Mucosa of gallbladder (tissue), 1 donor: ENCODE measurements at places on chromosomes 7 and 10. TPM values are rescaled to one million over a fixed set of nuclear protein-coding genes. Genes with fewer than 3 reads are reported as not detected.
A peak's percentile ranks its signal among the peaks of the same experiment; 100 is the strongest.

DNA sequence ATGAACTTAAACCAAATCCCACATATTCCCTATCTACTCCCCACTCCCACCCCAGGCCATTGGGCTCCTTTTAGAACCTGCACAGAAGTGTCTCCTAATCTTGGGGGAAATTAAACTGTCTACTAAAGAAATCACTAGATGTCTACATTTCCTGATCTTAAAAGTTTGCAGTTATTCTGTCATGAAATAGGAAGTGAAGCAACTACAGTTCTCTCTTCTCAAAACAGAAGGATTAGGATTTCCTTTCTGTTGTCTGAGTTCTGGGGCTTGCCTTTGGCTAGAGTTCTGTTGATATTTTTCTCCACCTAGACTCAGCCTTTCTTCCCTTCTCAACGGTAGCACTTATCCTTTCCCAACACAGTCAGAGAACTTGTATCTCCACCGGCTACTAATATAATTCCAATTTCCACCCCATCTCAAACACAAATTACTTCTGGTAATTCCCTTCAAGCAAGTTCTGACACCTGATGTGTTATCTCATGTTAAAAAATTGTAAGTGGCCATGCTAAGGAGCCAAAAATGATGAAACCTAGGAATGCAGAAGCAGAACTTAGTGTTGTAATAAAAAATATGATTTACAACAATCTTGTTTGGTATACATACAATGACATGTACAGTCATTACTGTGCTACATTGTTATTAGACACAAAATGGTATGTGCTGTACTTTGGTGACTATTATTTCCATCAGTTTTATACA is 12.1 kb downstream of the OR9A4 start:
- DNase-seq, result no peak

GRCh38 chr7:112515989-112516388 is 35.2 kb downstream of the LSMEM1 start:
- DNase-seq, result no peak

The PRSS2 gene
- 94.5 TPM for total RNA-seq

DNA sequence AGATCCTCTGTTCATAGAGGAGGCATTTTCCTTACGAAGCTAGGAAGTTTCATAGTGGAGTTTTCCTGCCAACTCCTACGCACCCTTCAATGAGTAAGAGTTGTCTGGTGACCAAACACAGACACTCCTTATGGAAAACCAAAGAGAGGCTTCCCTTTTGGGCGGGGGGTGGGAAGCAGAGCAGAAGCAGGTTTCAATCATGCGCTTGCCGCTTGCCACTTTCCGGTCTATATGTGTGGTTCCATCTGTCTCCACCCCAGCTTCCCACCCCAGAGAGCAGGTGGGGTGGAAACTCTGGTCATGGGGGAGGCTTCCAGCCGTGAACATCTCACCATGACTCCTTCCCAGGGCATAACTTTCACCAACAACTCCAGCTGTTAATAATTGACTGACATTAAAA is 68.8 kb upstream of the GRB10 start:
- DNase-seq, result no peak

The ZCWPW1 gene
- 4.6 TPM for total RNA-seq

- no peak for DNase-seq
These were observed 18.7 kb downstream of the YKT6 start for GRCh38 chr7:44219371-44220045.

GRCh38 chr7:2110610-2111396 is 121.9 kb downstream of the MAD1L1 start:
- peak; percentile 74 for DNase-seq

The INHBA gene
- 17.9 TPM for total RNA-seq

- DNase-seq, result no peak
These were observed 177.5 kb downstream of the HPSE2 start for GRCh38 chr10:99057936-99058690.

The ASB4 gene
- total RNA-seq, result 0.09 TPM

DNA sequence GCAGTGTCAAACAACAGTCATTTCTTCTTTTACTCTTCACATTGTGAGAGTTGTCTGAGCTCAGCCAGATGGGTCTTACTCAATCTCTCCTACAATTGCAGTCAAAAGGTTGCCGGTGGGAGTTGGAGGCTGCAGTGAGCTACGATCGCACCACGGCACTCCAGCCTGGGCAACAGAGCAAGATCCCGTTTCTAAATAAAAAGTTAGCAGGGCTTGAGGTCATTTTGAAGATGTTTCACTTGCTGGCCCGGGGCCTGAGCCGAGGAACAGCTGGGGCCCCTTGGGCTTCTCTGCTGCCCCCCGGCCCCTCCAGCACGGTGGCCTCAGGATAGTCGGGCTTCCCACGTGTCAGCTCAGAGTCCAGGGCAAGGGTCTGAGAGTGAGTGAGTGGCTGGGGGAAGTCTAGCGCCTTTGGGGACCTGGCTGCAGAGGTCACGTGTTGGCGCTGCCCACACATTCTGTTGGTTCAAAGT is 40.4 kb downstream of the GTF2IRD1 start:
- no peak for DNase-seq

DNA sequence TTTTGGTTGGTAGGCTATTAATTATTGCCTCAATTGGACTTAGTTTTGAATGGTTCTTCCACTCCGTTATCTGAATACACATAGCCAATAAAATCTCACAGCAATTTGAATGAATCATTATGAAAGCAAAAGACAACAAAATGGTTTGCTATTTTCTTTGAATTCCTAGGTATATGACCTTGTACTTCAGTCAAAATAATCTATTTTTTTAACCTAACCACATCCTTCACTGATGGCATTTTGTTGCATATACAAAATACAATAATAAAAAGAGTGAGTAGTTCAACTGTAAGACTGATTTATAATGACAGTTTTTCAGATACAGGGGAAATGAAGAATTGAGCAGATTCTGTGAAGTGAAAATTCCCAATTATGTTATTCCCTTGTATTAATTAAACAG is 433.1 kb downstream of the HTR7 start:
- no peak for DNase-seq

DNA sequence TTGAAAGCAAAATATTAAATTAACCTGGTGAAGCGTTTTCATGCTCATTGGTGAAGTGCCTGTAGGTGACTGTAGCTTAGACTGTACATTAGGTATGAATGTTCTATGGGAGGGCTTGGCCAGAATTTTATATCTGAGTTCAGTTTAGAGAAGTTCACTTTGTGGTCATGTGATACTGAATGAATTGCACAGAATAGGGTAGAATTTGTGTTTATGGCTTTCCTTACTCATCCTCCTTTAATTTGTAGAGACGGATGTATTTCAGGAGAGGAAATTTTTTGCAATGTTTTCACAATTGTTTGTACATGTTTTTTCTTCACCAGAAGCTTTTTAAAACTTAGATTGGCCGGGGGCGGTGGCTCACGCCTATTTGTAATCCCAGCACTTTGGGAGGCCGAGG is 32.3 kb downstream of the REEP3 start:
- DNase-seq, result no peak

DNA sequence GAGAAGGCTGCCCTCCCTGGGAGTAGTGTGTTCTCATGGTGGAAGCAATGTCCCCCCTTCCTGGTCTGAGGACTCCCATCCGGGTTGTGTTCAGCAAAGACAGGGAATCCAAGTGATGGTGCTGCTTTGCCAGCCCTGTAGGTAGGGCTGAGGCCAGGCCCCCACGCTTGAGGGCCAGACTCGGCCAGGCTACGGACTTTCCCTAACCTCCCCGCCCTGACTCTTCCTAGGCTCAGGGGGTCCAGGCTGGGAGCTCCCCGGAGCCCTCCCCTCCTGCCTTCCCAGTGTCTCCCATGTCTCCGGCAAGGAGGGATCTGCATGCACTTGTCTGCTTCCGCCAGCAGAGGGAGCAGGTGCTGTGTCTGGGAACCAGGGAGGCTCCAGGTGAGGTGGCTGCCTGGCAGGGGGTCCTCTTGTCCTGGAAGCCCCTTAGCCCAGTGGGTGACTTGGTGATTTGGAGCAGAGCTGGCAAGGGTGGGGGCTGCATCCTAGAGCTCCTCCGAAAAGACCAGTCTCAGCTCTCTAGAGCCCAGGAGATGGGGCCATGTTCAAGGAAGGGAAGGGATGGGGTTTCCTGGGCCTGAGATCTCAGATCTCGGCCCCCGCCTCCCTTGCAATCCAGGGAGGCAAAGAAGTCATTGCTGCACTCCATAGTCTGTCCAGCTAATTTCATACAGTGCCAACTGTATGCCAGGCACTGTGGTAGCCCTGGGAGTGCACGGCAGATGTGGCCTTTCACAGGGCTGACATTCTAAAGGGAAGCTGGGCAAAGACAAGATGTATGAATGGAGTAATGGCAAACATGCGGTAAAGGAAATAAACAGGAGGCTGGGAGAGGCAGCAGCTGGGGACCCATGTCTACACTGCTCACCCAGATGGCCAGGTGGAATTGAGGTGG is 20.3 kb upstream of the SFRP5 start:
- DNase-seq, result peak; percentile 63

DNA sequence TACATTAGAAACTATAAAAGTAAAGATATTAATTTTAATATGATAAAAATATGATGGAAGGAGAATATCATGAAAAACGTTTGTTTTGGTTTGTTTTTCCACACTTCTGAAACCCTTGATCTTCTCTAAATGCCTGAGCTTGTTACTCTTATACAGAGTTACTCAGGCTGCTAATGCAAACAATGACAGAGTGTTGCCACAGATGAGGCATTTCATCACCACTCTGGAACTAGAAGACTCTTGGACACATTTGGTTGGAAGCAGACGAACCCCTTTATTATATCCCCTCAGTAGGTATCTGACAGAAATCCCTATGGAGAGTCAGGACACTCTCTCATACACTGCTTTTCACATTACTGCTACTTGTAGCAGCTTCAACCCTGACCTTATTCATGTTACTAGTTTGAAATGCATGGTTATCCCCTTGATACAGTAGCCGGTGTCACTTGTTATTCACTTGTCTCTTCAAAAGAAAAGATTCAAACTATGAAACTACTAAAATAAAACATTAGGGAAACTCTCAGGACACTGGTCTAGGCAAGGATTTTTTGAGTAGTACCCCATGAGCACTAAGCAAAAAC is 66.9 kb downstream of the SEMA3C start:
- DNase-seq, result no peak

DNA sequence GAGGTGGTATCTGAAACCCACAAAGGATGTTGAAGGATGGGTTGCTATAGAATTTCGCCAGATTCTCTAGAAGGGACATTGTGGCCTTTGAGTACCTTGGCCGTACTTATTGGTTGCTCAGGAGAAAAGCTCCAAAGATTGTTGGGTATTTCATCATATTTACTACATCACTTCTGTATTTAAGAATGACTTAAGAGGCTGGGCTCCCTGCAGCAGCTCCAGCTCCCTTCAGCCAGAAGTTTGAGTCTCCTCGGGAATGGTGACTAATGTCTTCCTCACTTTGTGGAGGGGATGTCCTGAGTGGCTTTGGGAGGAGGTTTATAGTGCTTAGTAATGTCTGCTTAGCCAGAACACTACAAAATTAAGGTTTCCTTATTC is 18.1 kb downstream of the MINDY4 start:
- no peak for DNase-seq

The LFNG gene
- total RNA-seq, result 31.3 TPM

The MKI67 gene
- 3.9 TPM for total RNA-seq

The CAMK2B gene
- 0.23 TPM for total RNA-seq

The NUTM2D gene
- 7.2 TPM for total RNA-seq

DNA sequence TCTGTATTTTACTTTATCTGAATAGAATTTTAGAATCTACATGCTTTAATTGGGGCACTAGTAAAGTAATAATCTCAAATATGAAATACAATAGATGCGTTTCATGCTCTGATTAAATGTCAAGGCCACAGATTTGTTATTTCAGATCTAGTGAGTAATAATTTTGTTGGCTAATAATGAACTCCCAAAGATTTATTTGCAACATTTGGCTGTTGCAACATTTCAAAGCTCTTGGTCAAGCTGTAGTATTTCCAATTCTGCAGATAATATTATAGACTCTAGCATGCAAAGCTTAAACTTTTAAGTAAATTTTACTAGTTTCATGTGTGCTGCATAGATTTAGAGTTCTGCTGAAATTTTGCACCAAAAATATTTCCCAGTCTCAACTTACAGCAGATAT is 16.7 kb downstream of the LRRN3 start:
- DNase-seq, result no peak

- DNase-seq, result peak; percentile 54
These were observed at the start of gene ECHDC3 for GRCh38 chr10:11742009-11742778. Gene ECHDC3 (plus strand): TSS chr10:11742382. CDS start chr10:11742577, 195 bp downstream.

- DNase-seq, result no peak
These were observed 307.3 kb downstream of the IPMK start for GRCh38 chr10:57960406-57960805.

The ACTA2 gene
- total RNA-seq, result 2,259 TPM

GRCh38 chr10:34343764-34344163 is 471.3 kb downstream of the PARD3 start:
- no peak for DNase-seq

DNA sequence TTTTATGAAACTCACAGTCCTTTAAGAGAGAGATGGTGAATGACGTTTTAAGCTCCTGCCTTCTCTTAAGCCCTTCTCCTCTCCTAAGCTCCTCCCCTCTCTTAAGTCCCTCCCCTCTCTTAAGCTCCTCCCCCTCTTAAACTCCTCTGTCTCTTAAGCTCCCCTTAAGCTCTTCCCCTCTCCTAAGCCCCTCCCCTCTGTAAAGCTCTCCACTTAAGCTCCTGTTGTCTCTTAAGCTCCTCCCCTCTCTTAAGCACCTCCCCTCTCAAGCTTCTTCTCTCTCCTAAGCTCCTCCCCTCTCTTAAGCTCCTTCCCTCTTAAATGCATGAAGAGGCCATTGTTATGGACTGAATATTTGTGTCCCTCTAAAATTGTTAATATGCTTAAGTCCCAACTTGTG is 1180.6 kb upstream of the AUTS2 start:
- no peak for DNase-seq

The EPO gene
- total RNA-seq, result not detected
